ENCODE measurements at places on chromosomes 16 and 17.

- DNase-seq: no peak
Observed at GRCh38 chr17:45846646-45847045, 2.0 kb downstream of the SPPL2C start.

GRCh38 chr16:2458887-2459646 lies 842 bp upstream of the TEDC2 start:
- DNase-seq: no peak

DNA sequence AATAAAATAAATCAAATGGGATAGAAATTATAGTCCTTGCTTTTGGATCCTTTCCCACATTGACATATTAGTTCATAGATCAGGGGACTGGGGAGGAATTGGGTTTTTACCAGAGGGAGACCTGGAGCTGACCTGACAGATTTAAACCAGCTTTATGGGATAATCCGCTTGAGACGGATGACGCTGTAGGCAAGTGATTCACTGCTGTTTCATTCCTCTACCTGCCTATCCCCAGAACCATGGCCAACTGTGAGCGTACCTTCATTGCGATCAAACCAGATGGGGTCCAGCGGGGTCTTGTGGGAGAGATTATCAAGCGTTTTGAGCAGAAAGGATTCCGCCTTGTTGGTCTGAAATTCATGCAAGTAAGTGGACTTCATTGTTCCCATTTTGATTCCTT lies 2.1 kb downstream of the NME1 start:
- DNase-seq: no peak

- DNase-seq: peak; percentile 4
Observed at GRCh38 chr17:63772801-63773271, 561 bp downstream of the CCDC47 start.

DNA sequence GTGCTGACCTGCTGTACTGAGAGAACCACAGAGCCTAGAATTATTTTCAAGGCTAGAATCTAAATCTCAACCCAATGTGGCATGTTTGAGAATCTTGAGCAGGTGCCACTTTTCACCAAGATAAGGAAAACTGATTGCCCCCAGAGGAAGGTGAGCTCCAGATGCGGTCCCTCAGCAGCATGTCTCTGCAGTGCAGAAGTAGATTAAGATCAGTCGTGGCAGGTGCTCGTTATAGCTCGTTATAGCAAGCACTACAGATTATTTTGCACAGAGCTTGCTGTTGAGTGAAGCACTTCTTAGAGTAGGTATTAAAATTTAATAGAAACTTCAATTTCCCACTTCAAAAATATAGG lies 176.0 kb downstream of the AATF start:
- DNase-seq: no peak

DNA sequence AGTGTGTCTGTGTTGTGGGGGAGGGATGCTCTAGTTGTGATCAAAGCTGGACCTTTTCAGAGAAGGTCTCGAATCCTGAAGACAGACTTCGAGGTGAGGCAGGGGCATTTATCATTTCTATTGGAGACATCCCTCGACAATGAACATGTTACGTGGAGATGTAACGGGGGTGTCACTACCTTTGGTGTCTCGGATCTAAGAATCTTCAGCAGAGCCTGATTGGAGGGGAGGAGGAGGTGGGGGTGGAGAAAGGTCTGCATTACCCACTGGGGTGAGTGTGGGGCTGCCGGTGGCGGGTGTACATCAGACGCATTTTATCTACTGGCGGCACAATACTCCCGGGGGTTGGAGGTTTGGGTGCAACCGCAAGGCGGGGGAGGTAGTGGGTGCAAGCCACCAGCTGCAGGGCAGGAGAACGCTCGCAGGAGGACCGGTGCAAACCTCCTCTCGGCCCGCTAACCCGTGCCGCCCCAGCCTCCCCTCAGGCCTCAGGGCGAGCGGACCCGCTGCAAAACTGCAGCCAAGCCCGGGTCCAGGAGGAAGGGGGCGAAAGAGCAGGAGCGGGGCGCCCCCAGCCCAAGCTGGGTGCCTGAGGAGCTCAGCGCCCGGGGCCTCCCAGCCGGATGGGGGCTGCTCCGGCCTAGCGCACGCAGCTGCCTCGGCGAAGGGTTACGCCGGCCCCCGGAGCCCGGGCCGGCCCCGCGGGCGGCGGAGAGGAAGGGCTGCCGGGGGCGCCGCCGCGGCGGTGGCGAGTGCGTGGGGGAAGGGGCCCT lies 735 bp downstream of the ZNF652 start:
- peak; percentile 59 for DNase-seq

- DNase-seq: no peak
Observed at GRCh38 chr16:22787466-22788192, 26.3 kb upstream of the HS3ST2 start.

GRCh38 chr16:12455287-12455798 lies 348.3 kb downstream of the CPPED1 start:
- DNase-seq: peak; percentile 36

- no peak for DNase-seq
Observed at GRCh38 chr16:48184681-48185080, 28.9 kb upstream of the ABCC12 start.
